ENCODE measurements at places on chromosomes 11 and 22. TPM values are rescaled to one million over a fixed set of nuclear protein-coding genes. Genes with fewer than 3 reads are reported as not detected.

- no peak for DNase-seq
Measured at GRCh38 chr11:130555251-130555841, 106.9 kb downstream of the ADAMTS15 start.

GRCh38 chr11:34302046-34302921 lies 55.5 kb downstream of the ABTB2 start:
- DNase-seq: no peak

DNA sequence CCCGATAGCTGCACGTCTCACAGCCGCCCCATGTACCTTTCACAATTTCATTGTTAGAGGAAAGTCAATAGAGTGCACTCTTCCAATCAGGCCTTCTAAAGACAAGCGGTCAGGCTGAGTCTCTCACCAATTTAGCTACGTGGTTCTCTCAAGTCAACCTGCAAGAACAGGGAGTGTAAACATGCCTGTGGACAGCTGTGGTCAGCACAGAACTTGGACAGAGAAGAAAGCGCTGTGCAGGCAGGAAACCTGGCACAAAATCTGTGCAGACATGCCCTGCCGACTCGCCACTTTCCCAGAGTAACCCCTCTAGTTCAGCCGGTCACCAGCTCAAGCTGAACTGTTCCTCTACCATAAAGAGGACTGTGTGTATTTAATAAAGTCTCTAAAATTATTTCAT lies 39.5 kb downstream of the CHKA start:
- no peak for DNase-seq

GRCh38 chr11:86135319-86135714 lies 66.4 kb upstream of the PICALM start:
- DNase-seq: no peak

- DNase-seq: peak; percentile 94
Measured at GRCh38 chr11:86209806-86210657, 34.5 kb upstream of the EED start.

DNA sequence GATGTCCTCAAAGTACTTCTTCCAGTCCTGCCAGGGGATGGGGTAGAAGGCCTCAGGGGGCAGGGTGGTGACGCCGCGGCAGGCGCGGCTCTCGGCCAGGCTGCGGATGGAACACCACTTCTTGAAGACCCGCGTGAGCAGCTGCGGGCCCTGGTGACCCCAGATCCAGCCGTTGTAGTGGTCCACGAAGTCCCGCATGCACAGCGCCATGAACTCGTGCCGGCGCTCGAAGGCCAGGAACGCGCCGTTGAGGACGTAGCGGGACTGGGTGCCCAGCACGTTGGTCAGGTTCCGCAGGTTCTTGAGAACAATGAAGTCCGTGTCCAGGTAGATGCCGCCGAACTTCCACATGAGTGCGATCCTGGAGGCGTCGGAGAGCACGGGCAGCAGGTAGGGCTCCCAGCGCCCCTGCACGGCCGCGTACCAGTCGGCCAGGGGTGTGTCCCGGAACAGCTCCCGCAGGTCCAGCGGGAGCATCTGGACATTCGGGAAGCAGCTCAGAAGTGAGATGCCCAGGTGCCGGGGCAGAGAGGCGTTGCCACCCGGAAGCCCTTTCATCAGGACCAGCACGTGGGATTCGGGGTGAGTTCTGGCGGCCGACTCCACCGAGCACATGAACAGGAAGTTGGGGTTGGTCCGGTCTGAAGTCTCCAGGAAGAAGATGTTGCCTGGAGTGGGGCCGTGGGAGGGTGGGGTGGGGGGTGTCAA lies 27.5 kb downstream of the A4GALT start:
- no peak for DNase-seq

- no peak for DNase-seq
Measured at GRCh38 chr22:31474743-31475142, 14.9 kb downstream of the EIF4ENIF1 start.

- no peak for DNase-seq
Measured at GRCh38 chr22:49739138-49739537, 88.5 kb downstream of the BRD1 start.

DNA sequence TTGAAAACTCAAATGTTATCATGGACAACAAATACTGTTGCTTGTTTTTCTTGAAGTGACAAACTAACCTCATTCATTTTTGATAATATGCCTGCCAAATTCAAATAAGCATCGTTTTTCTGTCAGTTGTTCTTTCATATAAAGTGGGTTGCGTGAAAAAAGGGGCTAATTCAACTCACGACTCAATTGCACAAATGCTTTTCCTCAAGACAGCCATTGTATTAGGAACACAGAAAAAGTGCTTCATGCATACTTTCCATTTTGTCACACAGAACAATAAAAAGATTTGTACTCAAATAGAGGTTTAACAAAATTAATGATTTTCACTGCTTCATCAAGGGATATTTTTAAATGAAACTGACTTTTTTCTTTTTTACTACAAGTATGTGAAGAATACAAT lies 94.6 kb upstream of the ALKBH3 start:
- no peak for DNase-seq

- no peak for DNase-seq
Measured at GRCh38 chr22:41201141-41201540, 4.0 kb upstream of the L3MBTL2 start.

GRCh38 chr22:24102366-24103200 lies 78.7 kb upstream of the SUSD2 start:
- no peak for DNase-seq

DNA sequence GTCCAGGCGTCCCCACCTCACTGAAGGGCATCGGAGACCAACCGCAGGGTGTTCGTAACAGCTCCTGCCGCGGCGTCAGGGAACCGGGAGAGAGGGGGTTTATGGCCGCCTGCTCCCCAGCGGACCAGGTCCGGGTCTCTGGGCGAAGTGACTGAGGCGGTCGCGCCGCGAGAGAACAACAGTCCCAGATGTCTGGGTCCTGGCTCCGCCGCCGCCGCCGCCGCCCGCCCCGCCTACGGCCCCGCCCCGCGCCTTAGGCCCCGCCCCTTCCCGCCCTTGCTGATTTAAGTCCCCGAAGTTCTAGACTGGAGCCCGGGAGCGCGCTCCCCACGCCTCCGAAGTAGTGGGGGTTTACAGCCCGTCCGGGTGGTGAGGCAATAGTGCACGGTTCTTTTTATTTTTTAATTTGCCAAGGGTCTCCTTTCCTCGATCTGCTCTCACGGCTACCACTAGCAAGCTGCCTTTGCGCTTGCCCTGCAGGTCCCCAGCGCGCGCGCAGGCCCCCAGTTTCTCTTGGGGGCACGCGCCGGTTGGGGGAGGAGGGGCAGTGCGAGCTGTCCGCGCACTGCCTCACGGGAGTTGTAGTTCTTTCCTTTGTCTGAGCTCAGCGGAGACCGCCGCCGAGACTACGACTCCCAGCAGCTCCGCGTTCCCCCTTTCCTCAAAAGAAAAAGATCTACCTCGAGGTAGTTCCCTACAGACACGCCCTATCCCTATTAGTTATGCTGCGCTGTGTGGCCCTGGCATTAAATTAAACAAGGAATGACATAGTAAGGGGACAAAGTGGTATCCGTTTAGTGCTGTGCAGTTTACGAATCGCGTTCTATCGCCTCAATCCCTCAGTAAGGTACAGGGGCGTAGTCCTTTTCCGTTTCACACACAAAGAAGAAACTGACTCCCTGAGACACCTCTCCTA lies at the start of gene PGM2L1:
Gene PGM2L1, minus strand, starts transcription at position 190 of the 916 bp plus-strand sequence. CDS start 272 bp downstream, outside the sequence.
- peak; percentile 86 for DNase-seq

- no peak for DNase-seq
Measured at GRCh38 chr22:37141476-37141875, 8.2 kb downstream of the IL2RB start.

DNA sequence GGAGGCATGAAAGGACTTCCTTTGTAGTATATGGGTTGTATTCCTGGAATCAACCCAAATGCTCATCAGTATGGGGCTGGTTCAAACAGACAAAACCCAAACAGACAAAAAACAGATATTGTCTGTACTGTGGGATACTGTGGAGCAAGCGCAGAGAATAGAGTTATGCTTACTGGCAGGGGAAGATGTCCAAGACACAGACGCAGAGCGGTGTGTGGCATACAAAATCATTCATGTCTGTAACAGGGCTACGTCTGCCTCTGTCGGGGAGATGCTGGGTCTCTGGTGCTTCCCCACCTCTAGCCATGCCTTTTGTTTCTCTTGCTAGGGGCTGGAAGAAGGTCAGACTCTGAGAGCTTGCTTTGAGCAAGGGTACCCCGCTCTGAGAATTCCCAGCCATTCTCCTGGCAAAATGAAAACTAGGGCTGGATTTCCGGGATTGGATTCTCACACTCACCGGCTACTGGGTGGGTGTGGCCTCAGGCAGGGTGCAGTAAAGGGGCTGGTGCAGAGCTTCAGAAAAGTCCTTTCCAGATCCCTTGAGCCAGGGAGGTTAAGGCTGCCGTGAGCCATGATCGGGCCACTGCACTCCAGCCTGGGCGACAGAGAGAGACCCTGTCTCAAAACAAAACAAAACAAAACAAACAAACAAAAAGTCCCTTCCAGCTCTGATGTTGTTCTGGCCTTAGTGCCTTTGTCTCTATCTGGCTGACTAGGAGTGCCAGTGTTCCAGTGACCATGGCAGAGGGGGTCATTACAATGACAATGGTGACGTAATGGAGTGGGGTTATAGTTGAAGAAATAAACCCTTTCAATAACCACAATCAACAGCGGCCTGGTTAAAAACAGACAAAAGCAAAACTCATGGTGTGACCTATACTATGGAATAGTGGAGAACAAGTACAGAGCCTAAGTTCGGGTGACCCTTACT lies 2.9 kb upstream of the ABCC8 start:
- no peak for DNase-seq

MS4A6E gene
- total RNA-seq: not detected

PTPRJ gene
- total RNA-seq: 1.0 TPM

SOX10 gene
- total RNA-seq: not detected

ARHGAP8 gene
- 0.17 TPM for total RNA-seq

C1QTNF4 gene
- total RNA-seq: not detected

All from HepG2 (cell line).